Skeletal muscle cell (primary cell): ENCODE measurements at places on chromosomes 4 and X.

DNA sequence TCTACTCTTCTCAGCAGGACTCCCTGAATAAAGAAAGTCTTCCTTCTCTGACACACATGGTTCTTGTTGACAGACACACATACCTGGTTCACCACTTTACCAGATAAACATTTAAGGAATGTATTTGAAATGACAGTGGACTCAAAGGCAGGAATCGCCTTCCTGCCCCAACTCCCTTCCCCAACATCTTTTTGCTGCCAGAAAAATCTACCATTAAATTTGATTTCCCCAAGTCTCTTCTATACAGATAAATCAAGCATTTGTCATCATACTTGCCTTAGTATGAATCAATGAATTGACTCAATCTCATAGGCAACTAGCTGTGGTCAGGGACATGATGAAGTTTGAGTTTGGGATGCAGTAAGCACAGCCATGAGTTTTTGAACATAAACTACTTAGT, 23.3 kb upstream of the ANXA5 start:
- DNase-seq = no peak

GRCh38 chr4:17157304-17157703, 258.9 kb upstream of the LDB2 start:
- no peak for DNase-seq

DNA sequence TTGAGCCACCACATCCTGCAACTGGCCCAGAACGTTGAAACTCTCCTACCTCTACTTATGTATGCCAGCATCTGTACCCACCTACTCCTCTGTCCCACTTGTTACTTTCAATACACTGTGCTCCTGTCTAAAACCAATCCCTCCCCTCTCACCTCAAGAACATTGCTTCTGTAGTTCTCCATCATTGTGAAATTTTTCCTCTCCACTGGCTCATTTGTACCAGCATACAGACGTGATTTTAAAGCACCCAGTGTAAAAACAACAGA, 25.5 kb upstream of the USO1 start:
- DNase-seq = no peak

- peak; percentile 45 for DNase-seq
These were observed 273.3 kb downstream of the SH2D1A start for GRCh38 chrX:124619710-124620109.

- DNase-seq = no peak
These were observed 106.2 kb upstream of the MAB21L2 start for GRCh38 chr4:150475763-150476162.

GRCh38 chr4:172546782-172547181, 621.8 kb upstream of the GALNT7 start:
- DNase-seq = no peak

DNA sequence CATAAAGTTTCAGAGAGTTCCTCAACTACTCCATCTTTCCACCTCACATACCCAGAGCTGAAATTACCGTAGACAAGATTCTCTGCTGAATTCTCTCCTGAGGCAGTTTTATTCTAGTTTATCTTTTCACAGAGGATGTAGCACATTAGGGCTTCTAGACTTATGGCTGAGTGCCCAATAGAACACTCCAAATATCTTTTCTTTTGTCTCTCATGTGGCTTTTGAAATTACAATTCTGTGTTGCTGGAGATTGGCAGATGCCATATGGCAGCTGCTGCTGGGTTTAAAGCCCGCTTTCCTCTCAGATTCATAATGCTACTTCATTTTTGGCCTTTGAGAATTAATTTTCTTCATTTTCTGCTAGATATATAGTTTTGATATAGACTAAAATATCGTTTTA, 107.6 kb upstream of the BANK1 start:
- no peak for DNase-seq

- DNase-seq = no peak
These were observed 46.4 kb downstream of the ASMT start for GRCh38 chrX:1661048-1661921.

GRCh38 chr4:111717921-111718320, 427.3 kb upstream of the FAM241A start:
- peak; percentile 1 for DNase-seq

GRCh38 chr4:143394739-143395453, 58.2 kb downstream of the GAB1 start:
- no peak for DNase-seq

- DNase-seq = no peak
These were observed 44.9 kb downstream of the HAND2 start for GRCh38 chr4:173485164-173485563.

DNA sequence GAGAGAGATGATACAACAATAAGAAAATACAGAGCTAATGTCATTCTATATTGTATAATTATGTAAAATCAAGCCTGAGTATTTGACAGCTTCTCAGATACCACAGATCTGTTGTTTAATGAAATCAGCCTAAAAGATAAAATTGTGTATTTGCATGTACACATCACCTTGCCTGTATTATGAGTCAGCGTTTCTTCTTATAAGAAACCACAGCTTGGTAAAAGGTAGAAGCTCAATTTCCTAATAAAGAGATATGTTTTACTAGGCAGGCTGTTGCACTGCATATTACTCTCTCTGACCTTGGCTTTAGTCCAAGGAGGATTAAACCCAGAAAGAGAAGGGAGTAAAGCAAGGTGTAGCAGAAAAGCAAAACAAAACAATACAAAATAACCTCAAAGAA, 121.3 kb downstream of the PPARGC1A start:
- DNase-seq = no peak

DNA sequence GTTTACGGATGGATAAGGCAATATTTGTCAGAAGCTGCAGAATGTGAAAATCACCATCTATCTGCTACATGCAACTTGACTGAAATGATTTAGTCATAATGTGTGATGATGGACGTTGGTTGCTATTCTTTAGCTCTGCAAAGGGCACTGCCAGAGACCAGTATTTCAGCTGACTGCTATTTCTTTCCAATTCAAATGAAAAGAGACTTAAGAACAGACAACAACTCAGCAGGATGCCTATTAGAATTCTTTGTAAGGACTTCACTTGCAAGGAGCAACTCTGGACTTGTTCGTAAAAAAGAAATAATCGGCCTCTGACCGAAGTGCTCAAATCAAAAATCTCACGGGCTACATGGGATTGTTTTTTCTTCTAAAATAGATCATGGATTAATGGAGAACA, 262.7 kb downstream of the DHX15 start:
- no peak for DNase-seq

GRCh38 chr4:111601671-111602070, 543.6 kb upstream of the FAM241A start:
- DNase-seq = peak; percentile 9

- no peak for DNase-seq
These were observed 671.7 kb upstream of the NR3C2 start for GRCh38 chr4:149113804-149114430.

DNA sequence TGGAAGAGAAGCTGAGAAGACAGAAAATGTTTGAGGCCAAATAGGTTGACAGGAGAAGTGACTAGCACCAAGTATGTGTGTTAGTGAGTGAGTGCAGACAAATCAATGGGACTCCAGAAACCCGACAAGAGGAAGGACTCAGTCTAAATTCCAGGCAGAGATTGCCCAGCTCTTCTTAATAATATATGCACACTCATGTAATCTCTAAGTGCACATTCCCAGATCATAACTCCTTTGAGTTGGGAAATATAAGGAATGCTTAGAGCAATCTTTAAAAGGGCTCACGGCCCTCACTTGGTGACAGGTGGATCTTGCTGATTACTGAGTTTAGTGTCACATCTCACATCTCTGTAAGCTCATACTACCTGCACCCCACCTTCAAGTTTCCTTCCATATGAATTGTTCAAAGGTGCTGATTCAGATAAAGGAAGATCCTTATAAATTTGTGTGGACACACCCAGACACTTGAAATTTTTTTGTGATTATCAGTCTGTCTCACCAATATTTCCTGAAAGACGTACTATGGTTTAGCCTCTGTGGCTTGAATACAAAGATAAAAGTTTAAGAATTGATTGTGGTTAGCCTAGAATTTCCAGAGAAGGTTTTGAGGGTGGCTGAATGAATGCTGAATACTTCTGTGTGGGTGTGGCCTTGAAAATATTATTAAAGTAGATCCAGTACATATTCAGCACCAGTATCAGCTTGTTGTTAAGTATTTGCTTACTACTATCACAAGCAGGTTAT, 205.1 kb upstream of the UGT8 start:
- no peak for DNase-seq

GRCh38 chrX:111888600-111888999, 12.6 kb downstream of the TRPC5OS start:
- DNase-seq = no peak

DNA sequence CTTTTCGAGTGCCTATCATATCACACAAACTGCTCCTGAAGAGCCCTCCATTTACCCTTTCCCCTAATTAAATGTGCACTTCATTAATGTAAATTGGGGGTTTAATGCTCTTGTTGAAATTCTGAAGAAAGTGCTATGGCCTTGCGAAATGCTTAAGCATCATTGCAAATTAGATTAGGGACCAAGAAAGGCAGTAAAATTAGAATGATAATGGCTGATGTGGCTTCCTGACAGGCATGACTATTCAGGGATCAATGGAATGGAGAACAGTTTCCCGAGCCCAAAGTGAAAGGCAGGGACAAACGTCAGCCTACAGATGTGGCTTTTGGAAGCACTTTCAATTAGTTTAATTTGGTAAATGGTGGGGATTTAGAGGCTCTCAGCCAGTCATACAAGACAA, 120.1 kb downstream of the NKX6-1 start:
- DNase-seq = no peak

DNA sequence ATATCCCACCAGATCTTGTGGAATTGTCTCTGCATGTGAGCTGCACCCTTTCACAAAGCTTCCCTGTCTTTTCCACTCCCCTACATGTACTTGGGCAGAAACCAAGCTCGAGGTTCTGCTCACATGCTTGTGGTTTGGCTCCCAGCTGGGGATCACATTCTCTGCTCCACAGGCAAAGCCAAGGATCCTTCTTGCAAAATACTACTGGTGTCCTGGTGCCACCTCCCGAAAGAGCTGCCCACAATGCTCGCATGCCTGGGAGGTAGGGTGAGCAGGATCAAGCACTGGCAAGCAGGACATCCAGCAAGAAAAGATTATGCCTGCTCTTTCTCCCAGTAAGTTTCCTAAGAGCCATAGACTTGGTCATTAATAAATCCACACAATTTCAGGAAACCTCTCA, 45.1 kb upstream of the PPARGC1A start:
- DNase-seq = peak; percentile 96

DNA sequence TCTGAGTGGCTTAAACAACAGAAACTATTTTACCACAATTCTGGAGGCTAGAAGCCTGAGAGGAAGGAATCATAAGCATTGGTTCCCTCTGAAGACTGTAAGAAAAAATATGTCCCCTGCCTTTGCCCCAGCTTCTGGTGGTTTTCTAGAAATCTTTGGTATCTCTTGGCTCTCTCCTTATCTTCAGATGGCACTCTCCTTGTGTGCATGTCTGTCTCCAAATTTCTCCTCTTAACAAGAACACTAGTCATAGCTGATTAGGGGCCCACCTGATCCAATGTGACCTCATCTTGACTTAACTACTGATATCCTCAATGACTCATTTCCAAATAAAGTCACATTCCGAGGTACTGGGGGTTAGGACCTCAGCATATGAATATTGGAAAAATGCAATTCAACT, 635.0 kb upstream of the NR3C2 start:
- no peak for DNase-seq

- DNase-seq = no peak
These were observed 67.1 kb downstream of the DTHD1 start for GRCh38 chr4:36348403-36348938.

DNA sequence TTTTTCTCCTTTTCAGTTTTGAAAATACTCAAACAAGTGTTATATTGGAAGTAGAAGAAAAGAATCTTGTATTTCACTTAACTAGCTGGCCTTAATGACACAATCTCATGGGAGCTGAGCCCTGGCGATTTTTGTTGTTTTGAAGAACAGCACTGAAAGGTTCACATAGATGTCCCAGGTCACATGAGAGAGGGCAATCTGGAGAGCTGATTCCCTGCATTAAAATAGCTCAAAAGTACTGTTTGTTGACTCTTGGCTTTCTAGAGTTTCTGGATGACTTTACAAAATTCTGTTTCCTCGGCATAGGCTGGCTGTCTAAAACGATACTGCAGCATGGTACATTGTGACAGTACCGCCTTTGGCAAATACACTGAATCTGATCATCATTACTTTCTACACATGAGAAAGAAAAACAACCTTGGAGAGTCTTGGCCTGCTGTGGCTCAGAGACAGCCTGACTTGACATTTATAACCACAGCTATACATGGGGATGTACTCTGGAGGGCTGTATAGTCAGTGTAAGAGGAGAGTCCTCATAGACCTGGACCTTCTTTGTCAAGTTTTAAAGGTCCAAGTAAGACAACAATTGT, 119.8 kb upstream of the PDLIM3 start:
- no peak for DNase-seq

DNA sequence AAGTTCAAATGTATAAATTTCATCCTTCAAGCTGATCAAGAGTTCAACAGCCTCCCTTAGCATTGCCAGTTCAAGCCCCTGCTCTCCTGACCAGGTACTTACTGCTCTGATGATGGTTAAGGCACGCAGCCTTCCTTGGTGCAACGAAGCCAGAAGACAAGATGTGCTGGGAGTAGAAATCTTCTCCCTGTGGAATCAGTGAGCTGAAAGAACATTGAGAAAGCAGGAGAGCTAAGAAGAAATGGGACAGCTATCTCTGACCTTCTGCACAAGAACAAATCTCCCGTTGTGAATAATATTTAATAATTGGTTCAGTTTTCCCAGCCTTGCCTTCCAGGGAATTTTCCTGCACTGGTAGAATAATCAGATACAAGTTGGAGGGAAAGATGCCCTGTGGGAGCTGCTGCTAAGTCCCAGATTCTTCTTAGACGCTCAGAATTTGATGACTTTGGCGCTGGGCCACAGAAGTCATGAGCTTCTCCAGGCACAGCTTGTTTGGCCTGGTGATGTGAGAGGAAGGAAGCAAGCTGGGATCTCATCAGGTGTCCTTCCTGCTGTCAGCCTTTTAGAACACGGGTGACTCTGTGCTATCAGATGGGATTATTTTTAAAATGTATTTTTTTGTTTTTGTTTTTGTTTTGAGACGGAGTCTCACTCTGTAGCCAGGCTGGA, 77.8 kb downstream of the CD38 start:
- no peak for DNase-seq

DNA sequence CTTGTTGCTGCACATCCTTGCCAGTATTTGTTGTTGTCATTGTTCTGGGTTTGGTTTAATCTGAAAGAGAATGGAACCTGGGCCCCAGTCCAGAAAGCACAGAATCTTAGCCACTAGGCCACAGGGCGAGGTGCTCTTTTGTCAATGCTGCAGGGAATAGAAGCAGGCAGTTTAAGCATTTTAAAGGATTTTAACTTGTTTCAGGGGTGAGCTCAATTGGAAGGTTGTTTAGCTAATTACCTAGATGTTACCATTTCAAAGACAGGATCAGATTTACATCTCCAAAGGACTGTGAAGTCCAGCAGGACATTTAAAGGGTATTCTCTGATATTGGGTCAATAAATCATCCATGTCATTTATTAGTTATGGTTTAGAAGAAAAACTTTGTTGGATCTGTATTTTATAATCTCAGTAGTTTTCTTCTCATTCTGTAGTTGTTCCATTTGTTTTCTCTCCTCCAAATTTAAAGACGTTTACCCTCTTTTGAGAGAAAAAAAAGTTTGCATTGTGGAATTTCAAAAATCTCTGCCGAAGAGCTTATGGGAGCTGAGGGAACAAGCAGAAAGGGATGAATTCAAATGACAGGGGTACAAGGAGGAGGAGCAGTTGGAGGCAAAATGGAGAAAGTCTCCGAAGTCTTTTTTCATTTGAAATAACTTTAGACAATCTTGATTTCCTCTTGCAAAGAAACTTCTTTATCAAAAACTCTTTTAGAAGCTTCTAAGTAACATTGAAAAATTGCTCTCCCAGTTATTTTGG, 57.5 kb upstream of the FAM47C start:
- no peak for DNase-seq

GRCh38 chr4:147340591-147341120, 140.2 kb upstream of the EDNRA start:
- no peak for DNase-seq
